ENCODE measurements at places on chromosomes 2 and 18.

DNA sequence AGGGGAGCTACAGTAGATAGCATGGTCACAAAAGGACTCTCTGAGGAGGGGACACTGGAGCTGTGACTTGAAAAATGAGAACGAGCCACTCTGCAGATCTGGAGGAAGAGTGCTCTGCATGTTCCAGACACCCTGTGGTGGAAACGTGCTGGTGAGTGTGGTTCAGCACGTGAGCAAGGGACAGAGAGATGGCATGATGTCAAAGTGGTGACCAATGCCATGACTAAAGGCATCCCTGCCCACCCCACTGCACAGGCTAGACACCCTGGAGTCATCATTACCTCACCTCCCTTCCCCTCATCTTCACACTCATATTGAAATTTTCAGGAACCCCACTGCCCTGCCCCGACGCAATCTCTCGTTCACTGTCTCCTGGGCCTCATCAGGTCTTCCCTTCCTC, 56.5 kb downstream of the SLC4A5 start:
- DNase-seq = no peak

GRCh38 chr18:8525692-8526091, 83.5 kb upstream of the RAB12 start:
- no peak for DNase-seq

- DNase-seq = no peak
These were observed 53.8 kb downstream of the CABLES1 start for GRCh38 chr18:23189099-23189498.

GRCh38 chr2:112877423-112877822, 33.5 kb upstream of the IL37 start:
- DNase-seq = no peak

DNA sequence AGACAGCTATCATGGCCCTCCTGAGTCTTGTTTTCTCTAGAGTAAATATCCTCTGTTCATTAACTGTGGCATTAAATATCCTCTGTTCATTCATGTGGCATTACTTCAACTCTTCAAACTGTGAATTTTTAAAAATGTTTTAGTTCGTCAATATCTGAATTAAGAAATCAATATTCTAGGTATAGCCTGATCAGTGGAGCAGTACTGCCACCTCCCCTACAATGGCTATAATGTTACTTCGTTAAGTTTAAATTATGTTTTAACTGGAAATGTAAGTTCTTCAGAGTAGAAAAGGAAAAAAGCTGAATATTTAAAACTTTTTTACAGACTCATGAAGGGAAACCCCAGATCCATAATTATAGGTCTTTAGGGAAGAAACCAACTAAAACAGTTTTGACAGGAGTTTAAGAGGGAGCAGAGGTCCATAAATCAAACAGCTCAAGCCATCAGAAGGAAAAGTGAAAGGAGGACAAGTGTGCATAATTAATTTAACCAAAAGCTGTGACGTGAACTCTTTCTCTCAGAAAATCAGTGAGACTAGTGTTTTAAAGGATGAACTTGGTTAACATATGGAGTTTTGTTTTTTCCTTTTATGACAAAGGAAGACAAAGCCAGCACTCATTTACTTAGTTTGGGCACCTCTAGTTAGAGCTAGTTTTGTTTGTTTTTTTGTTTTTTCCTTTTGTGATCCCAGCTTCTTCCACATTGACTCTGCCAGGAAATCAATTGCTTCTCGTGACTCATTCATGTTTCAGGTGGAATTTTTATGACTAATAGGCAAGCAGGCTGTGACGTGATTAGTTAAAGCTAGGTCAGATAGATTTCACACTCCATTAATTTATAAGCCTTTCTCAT, 44.9 kb downstream of the RBBP8 start:
- DNase-seq = no peak

DNA sequence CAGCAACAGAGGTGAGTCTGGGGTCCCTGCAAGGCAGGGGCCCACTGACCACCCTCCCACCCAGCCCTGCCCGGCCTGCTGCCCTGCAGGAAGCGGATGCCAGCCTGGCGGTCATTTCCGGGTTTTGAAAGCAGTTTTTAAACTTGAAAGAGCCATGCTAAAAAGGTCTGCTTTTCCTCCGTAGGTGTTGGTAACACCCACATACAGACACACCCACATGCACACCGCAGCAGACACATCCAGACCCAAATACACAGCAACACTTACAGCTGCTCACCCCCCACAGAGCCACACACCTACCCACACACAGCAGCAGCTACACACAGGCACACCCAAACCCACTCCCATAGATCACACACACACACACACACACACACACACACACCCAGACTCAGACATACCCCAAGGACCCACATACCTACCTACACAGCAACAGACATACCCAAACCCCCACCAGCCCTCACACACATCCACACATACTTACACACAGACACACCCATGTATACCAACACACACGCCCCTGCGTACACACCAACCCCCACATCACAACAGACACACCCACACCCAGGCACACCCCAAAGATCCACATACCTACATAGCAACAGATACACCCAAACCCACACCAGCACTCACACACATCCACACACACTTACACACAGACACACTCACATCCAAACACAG, 7.6 kb downstream of the ZFP36L2 start:
- DNase-seq = peak; percentile 45

DNA sequence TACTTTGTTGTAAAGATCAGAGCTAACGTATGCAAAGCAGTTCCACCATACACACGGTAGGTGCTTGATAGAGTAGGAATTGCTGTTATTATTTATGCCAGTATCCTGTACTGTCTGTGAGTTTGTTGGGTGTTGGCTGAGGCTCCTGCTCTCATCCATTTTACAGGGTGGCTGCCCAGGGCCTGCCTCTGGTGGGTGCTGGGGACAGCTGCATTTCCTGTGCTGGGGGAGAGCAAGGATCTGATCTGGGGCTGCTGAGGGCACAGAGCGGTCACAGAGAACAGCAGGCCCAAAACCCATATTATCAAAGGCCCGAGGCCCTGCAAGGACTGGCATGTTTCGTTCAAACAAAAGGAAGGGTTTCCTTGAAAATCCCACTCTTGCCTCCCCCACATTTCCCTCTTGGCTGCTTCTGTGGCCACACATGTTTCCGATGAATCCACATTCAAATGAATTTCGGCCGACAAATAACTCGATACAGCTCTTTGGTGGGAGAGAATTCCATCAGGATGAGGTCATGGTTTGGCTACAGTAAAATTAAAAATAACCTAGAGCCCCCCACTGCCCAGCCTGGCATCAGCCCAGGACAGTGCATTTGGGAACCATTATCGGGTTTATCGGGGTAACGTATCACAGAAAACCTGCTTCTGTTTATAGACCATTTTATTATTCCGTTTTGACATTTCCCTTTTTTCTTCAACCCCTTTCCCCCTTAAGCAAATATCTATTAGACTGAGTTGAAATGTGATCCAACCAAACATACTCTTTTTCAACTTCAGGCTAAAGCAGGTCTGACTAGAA, 143.4 kb downstream of the CYRIA start:
- DNase-seq = no peak

GRCh38 chr2:9867881-9868280, 24.6 kb downstream of the TAF1B start:
- no peak for DNase-seq

DNA sequence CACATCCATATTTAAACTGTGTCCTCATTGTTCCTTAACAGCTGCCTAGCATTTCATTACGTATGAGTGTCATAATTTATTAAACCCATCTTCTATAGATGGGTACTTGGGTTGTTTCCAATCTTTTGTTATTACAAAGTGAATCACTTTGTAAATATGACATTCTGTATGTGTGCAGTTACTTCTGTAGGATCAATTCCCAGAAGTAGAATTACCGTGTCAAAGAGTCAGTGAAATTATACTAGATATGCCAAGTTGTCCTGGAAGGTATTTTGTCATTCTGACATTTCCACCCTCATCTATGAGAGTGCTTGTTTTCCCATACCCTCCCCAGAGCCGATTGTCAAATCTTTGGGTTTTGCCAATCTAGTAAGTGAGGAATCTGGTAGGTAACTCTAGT, 194.5 kb upstream of the APCDD1 start:
- DNase-seq = no peak

DNA sequence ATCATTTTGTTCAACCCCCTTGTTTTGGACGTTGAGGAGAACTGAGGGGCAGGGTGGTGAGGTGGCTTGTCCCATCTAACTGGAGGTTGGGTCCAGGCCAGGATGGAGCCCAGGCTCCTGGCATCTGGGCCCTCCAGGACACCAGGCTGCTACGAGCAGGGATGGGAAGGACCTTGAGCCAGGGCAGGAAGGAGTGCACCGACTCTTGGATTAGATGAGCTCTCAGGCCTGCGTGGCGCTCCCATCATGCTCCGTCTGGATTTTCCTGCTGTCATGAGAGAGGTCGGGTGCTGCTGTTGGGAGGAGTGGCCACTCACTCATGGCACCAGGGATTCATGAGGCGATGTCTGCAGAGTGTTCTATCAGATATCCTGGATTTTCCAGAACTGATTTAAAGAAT, 18.3 kb upstream of the ALLC start:
- no peak for DNase-seq

- DNase-seq = no peak
These were observed 191.9 kb upstream of the CHAC2 start for GRCh38 chr2:53575721-53576124.

Measured in activated T-helper 9 cell treated with anti-CD3 and anti-CD28 coated beads, Interleukin-2, amount 50 U/mL, for 16 hours (primary cell).